NCI-H1092 (cell line): ENCODE measurements at places on chromosomes 4 and X.

GRCh38 chrX:26411045-26411444, 195.1 kb downstream of the MAGEB5 start:
- no peak for DNase-seq

DNA sequence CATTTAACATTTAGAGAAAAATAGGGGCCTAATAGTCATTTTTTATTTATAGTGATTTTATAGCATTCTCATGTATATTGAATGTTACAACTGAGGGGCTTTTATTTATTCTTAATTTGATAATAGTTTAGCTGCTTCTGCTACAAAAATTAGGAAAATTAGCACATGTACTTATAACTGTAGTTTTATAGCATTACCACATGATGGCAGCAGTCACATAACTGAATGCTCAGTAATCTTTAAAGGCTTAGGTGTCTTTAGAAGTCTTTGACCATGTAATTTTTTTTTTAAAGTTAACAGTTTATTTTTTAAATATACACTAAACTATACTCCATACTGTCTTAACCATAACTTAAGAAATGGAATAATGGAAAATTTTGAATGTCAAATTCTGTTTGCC, 136.6 kb downstream of the STAG2 start:
- no peak for DNase-seq

DNA sequence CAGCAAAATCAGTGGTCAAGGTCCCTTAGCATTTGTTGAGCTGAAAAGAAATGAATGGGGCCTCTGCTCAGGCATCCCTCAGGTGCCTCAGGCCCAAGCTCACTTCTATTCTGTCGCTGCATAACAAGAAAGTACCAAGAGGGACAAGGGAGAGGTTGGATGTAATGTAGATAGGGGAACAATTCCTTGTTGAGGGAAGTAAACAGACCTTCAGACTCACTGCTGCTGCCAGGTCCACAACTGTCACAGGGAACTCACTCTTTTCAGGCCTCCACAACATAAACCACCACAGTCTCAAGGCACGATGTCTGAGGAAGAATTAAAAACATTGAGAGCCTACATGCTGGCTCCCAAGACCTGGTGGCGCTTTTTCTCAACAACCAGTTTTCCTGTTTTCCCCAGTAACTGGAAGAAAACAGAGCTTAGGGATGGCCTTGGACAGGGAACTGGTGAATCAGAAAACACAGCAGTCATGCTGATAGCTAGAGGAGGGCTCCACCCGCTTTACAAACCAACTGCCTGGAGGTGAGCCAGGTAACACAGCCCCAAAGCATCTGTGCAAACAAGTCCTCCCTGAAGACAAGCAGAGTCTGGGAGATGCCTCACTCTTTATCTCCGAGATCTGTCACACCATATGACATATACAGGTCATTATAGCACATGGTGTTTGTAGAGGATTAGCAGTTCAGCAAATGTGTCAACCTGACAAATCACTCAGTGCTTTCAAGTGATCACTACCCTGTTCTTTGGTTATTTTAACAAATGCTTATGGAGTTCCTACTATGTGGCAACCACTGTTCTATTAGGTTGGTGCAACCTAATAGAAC, 14.3 kb upstream of the AWAT1 start:
- DNase-seq, result peak; percentile 68

- peak; percentile 79 for DNase-seq
These were observed at the start of gene SORBS2 for GRCh38 chr4:185811509-185812364. Gene SORBS2, minus strand, starts transcription at chr4:185812194. Its CDS starts 121,623 bp downstream, at chr4:185690571.
